Gastrocnemius medialis (tissue), 4 donors: ENCODE measurements at places on chromosomes 7 and 10.

GRCh38 chr10:62037890-62038608, 136.6 kb downstream of the ARID5B start:
- DNase-seq = no peak

- no peak for DNase-seq
These were observed 4.4 kb downstream of the WDR91 start for GRCh38 chr7:135206941-135207391.

- DNase-seq = no peak
These were observed 3.3 kb downstream of the JMJD1C start for GRCh38 chr10:63462442-63462841.

GRCh38 chr7:100208911-100209408, 10.8 kb upstream of the PVRIG start:
- DNase-seq = no peak
